ENCODE measurements at places on chromosomes 11 and 22.

- DNase-seq: no peak
These were observed 240.2 kb downstream of the MN1 start for GRCh38 chr22:27561286-27561904.

GRCh38 chr11:77752516-77752915, 68.0 kb downstream of the RSF1 start:
- no peak for DNase-seq

DNA sequence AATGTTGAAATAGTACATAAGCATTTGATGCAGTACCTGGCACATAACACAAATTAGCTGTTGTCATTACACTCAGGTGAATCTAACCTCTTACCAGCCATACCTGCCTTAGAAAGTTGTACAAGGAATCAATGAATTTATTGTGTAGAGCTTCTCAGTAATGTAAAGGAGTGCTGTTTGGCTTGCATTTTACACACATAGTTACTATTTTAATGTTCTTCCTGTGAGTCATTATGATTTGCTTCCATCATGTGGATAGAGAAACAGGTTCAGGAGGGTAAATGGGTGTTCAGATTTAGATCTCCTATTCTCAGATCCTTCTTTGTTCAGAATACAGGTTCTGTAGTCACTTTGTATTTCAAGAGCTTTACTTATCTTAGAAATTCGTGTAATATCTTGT, 27.6 kb upstream of the RCE1 start:
- peak; percentile 37 for DNase-seq

DNA sequence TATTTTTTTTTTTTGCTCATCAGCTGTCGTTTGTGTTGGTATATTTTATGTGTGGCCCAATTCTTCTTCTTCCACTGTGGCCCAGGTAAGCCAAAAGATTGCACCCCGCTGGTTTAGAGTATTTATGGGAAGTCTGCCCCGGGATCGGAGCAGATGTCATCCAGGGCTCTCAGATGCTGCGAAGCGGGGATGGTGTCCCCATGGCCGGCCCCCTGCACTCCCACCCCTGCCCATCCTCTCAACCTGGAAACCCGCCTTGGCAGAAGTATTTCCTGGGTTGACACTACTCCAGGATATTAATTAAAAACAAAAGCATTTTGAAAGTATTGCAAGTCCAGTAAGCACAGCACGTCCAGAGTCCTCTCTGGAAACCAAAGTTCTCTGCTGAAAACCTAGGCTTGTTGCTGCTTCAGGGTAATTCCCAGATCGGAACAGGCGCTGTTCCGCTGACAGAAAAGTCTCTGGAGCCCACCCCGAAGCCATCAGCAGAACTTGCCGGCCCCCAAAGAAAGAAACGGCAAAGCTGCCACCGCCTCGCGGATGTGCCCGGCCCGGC, 833 bp downstream of the SCUBE2 start:
- DNase-seq: no peak

DNA sequence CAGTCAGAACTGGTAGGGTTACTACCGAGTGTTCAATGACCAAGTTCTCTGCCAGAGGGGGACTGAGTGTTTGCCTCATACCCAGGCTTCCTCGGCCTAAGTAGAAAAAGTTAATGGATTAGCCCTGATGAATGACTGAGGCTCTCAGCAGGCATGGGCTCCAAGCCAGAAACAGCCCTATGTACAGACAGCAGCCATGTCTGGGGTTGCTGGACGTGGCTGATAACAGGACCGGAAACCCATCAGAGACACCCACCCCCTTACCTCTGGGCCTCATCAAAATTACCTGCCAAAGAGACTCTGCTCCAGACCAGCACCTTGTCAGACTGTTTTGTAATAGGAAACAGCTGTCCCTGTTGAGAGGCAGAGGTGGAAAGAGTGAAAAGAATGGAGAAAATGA, 351.4 kb downstream of the ETS1 start:
- no peak for DNase-seq

DNA sequence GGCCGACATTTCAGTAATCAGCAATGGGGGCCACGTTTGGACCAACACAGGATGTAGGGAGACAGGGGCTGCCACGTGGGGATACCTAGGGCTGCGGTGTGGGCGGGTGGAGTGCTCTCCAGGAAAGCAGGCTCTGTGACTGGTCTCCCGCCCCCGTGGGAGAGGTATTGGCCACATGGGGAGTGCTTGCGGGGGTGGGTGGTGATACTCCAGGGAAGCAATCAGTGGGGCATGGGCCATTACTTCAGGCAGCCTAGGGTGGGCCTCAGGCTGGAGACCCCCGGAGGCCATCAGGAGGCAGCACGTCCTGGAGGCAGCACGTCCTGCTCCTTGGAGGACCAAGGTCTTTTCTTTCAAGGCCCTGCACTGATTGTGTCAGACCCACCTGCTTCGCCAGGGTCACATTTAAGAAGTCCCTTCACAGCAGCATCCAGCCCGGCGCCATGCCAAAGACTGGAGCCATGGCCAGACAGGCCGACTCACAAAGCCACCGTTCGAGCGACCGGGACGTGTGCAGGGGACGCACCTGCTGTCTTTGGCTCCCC, 3.0 kb upstream of the MUC2 start:
- DNase-seq: no peak

GRCh38 chr11:134667175-134667500, 255.1 kb upstream of the B3GAT1 start:
- DNase-seq: no peak

DNA sequence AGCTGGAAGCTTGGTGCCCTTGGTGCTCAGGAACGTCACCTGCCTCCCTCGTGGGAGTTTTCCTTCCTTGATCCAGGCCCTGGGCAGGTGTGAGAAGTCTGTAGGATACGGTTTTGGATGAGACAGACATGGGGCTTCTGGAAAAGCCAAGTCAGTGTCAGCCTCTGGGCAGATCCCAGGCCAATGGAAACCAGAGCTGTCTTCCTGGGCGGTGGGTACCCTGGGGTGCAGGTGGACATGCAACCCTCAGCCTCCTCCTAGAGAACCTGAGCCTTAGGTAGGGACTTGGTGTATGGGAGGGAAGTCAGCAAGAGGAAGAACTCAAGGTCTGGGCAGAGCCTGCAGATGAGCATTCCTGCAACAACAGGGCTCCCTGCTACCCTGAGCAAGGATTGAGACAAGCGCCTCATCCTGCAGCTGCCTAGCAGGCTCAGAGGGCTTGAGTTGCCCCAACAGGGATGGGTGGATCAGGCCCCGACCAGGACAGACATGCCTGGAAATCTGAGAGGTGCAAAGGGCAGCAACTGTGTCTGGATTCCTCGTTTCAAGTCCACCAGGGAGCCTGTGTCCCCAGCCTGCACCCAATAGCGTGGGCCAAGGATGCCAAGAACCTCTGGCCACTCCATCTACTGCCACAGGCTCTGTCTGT, 37.6 kb upstream of the SYT13 start:
- no peak for DNase-seq

GRCh38 chr22:38745676-38746460, 9.9 kb downstream of the SUN2 start:
- DNase-seq: no peak

DNA sequence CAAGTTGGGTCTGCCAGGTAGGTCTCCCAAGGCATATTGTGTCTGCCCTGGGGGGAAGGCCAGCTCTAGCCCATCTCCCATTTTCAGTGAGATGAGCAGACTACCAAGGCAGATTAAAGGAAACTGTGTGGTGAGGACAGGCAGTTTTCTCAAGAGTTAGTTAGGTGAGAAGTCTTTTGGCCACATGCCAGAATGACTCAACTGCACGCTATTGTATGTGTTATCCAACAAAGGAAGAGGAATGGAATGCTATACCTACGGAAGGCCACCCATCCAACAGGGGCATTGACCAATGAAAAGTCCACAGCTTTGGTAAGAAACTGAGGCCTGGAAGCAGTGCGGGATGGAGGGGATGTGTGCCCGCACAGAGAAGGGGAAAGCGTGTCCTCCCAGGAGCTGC, 941.7 kb downstream of the NTM start:
- no peak for DNase-seq

GRCh38 chr11:21511835-21512440, 680.9 kb upstream of the ANO5 start:
- DNase-seq: no peak

DNA sequence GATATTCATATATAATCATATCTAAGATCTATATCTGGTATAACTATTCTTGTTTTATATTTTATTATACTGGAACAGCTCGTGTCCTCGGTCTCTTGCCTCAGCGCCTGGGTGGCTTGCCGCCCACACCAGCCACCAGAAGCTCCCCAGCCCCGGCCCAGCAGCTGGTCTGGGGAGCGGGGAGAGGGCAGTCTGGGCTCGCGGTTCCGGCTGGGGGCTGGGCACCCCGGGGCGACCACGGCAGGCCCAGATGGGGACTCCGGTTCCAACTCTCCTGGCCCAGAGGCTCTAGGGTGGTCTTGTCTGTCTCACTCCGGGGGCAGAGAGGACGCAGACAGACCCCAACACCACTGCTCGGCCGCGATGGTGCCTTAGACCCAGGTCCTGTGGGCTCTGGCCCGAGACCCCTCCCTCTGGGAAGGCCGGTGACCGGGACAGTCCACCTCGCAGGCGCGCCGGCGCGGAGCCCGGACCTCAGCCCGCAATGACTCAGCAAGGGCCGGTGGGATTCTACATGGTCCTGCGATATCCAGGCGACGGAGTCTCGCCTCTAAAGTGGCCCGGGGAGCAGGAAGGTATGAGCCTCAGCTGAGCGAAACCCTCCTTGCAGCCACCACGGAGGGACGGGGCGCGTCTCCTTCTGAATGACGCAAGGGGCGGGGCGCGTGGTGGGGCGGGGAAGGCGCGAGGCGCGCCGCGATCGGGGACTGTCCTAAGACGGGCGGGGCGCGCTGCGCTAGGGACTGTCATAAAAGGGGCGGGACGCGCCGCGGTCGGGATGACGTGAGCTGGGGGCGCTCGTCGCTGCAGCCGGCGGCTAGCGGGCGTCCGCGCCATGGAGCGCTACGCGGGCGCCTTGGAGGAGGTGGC, at the start of gene DGCR6:
DGCR6 (plus strand) TSS at position 781 of the 870 bp plus-strand sequence; CDS start at position 836, 55 bp downstream.
- no peak for DNase-seq

DNA sequence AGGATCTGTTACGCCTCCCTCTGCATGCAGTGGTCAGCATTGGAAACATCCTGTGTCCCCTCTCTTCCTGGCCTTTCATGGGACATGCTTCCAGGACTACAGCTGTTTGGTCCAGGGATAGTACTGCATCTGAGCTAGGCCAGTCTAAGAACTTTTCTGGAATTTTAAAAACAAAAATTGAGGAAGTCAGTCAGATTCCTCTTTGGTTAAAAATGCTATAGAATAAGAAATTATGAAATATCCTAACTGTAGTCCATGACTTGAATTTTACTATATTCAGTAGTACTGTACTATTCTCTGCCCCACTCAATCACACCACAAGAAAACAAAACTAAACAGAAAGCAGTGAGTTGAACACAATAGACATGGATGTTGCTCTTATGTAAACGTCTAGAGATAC, 201.0 kb upstream of the CADM1 start:
- no peak for DNase-seq

GRCh38 chr22:35301372-35301874, 1.7 kb downstream of the TOM1 start:
- peak; percentile 96 for DNase-seq

DNA sequence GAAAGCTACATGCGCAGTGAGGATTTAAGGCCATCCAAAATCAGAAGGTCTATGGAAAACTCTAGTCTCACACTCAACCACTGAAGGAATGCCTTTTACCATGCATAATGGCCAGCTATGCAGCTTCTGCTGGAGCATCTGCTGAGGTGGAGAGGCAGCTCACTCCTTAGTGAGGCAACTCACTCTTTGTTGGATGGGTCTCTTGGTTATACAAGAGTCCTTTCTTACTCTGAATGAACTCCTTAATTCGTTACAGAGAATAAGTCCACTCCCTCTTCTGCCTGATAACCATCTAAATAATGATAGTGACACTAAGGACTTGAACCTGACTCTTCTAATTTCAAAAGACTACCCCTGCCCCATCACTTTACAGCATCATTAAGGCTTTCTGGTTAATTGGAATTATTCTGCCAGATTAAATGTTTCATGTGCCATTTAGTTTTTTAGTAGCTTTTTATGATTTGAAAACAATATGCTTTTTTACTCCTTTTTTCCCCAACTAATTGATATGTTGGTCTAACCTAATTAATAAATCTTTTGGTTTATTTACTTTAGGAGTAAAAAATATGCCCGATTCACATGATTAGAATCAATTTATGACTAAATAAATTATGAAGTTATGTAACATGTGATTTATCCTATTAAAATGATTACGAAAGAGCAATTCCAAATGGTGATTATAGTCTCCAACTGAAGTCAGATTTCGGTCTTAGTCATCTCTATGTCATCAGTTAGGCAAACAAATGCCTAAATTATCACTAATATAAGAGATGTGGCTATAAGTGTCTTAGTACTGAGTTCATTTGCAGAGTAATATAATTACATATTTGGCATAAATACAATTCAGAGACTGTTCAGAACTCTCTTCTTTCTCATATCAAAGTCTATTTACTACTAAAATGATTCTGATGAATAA, 286.7 kb upstream of the CCDC90B start:
- DNase-seq: peak; percentile 91

GRCh38 chr22:36912694-36913426, 568 bp upstream of the CSF2RB start:
- no peak for DNase-seq

GRCh38 chr11:68889948-68890446, 13.6 kb downstream of the MRPL21 start:
- peak; percentile 47 for DNase-seq

DNA sequence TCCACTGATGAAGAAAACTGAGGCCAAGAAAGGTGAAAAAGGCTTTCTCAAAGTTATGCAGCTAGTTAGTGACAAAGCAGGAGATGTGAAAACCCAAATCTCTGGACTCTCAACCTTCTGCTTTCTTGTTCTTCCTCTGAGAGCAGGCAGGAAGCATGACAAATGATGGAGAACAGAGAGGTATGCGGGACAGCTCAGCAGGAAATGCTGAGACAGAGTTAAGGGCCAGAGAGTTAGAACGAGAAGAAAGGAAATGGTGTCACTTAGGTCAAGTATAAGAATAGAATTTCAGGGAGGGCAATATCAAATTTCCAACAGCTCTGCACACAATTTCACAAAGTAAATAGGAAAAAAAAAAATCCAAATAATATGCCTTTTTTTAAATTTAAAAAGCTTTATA, 67.6 kb upstream of the ARHGAP42 start:
- peak; percentile 72 for DNase-seq

- no peak for DNase-seq
These were observed 18.4 kb downstream of the PTDSS2 start for GRCh38 chr11:468493-468892.

GRCh38 chr11:117444711-117445658, 117.3 kb downstream of the CEP164 start:
- DNase-seq: no peak

DNA sequence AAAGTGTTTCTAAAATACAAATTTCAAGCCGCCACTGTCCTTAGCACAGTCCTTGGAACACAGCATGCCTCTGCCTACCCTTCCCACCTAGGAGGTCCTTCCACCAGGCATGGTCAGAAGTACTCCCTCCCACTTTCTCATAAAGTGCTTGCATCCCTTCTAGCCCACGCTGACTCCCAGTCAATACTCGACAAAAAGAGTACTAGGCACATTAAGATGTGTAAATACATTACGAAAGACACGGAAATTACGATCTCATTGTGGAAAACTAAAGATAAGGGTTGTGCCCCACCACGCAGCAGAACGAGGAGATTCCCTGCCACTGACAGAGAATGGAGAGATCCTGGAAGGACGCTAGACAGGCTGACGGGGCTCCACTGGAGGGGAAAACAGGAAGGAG, 13.5 kb downstream of the CHKA start:
- no peak for DNase-seq

- no peak for DNase-seq
These were observed 17.3 kb downstream of the TSPAN18 start for GRCh38 chr11:44743959-44744557.

- DNase-seq: peak; percentile 81
These were observed 49.5 kb downstream of the OR4D9 start for GRCh38 chr11:59560702-59561473.
